ENCODE measurements at places on chromosomes 12 and 14.

DNA sequence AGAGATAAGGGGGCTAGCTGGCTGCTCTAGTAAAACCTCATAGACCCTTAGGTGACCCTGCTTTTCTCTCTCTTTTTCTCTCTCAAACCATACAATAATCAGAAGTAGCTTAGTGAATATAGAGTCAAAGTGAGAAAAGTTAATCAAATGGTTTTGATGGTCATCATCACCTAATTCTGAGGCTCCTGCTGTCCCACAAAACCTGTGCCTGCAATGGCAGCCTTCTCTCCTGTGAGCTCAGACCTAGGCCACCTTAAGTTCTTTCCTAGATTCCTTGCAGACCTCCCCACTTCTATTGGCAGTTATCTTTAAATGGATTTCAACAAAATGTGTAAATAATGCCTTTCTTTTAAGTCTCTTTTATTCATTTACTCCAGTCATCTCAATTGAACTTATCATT, 1.5 kb upstream of the RPAP3 start:
- DNase-seq: no peak

DNA sequence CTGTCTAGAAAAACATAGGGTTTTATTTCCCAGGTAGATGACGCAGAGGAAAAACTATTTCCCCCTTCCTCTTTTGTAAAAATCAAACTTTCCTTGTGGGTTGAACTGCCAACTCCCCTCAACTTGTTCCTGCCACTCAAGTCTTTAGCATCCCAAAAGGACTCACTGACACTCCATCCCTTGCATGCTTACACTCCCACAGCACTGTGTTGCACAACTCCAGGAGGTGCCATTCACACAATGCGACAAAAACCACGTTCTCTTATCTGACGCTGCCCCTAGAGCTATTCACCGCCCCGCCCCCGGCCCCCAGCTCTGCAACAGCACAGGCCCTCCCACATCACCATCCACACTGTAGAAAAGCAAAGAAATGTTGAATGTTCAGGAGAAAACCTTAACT, 16.9 kb upstream of the STON2 start:
- no peak for DNase-seq

DNA sequence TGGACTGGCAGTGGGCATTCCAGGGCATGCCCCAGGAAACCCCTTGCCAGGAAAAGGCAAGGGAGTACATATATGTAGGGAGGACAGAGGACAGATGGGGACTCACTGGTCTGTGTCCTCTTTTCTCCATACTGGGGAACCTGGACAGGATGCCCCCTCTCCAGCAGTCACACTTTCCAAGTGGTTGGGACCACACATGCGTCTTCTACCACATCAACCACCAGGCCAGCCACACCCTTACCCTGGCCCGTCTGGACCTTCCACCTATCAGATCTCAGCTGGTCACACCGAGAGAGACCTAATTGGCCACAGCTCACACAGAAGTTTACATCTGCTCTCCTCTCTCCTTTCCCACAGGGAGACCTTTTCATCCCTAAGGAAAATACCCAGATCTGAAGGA, 8.3 kb downstream of the ANKRD33 start:
- no peak for DNase-seq

- DNase-seq: no peak
Measured at GRCh38 chr12:86331012-86331411, 74.8 kb upstream of the MGAT4C start.

GRCh38 chr12:127726671-127727315, 540.2 kb upstream of the TMEM132C start:
- no peak for DNase-seq

DNA sequence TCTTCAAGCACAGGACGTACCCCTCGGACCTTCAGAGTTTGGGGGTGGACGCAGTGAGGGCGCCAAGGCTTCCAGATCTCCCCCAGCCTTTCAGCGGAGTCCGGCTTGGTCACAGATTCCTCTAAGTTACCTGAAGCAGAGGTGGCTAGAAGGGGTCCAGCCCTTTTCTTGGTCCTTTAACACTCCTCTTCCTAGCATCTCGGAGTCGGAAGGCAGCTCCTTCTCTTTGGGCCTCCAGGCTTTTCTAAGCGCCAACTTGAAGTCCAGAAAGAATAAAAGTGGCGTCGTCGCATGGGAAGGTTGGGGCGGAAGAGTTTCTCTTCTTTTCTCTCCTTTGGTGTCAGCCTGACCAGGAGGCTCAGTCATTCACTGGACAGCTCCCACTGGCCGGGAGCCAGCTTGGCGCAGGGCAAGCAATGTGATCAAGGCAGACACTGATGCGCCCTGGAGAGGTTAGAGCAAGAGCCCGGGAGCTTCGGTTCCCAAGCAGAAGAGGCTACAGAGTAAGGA, 9.6 kb downstream of the OR6S1 start:
- DNase-seq: no peak

GRCh38 chr12:53744751-53745150, 7.0 kb downstream of the CISTR start:
- no peak for DNase-seq

DNA sequence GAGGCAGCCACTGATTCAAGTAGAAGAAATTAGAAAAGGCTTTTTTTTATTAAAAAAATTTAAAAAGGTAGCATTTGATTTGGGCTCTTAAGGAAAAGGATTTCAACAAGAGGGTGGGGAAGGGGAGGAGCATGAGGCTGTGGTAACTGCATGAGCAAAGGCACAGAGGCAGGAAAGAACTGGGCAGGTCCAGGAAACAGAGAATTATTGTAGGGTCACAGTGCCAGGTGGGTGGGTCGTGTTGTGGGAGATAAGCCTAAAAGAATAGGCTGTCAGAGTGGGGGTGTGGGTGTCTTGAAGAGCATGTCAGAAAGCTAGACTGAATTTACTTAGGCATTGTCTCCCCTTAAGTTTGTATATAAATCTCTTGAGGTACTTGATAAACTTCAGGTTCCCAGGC, 7.8 kb downstream of the LIMA1 start:
- DNase-seq: no peak

- DNase-seq: no peak
Measured at GRCh38 chr12:101826766-101827368, 3.9 kb downstream of the GNPTAB start.

- DNase-seq: no peak
Measured at GRCh38 chr12:109222062-109222461, 87.0 kb downstream of the FOXN4 start.

- no peak for DNase-seq
Measured at GRCh38 chr12:119014368-119014767, 33.0 kb downstream of the SRRM4 start.

- no peak for DNase-seq
Measured at GRCh38 chr12:90250042-90250441, 541.4 kb upstream of the ATP2B1 start.

GRCh38 chr12:107094183-107094448, 767 bp upstream of the CRY1 start:
- DNase-seq: no peak

GRCh38 chr12:125185740-125186470, 120.7 kb downstream of the AACS start:
- DNase-seq: no peak

All from vagina (tissue), 2 donors.